ENCODE measurements at places on chromosomes 6 and 20.

DNA sequence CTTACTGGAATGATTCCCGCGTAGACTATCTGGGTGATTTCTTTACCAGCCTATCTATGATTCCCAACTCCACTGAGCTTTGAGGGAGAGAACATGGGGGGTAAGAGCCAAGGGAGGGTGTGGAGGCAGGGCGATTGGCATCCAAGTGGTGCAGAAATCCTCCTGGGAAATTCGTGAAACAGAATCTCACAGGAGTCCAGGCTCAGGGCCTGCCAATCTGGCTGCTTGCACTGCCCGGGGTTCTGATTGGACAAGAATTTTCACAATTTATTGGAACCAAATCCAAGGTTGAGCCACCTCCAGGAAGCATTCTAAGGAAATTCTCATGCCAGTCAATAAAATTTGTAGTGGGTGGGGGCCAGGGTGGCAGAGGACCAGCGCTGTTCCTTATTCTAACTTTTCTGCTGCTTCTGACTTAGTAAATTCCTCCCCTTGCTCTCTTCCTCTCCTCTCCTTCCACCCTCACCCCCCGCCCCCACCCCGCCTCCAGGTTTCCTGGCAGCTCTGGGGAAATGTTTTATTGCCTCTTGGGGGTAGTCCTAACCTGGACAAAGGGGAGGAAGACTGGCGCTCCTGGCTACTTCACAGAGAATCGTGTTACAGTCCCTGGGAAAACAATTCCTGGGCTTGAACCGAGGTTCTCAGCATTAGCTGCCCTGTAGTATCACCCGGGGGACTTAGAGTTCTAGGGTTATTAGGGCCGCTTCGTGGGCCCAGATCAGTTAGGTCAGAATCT lies 3.1 kb downstream of the BMP6 start:
- DNase-seq: no peak

DNA sequence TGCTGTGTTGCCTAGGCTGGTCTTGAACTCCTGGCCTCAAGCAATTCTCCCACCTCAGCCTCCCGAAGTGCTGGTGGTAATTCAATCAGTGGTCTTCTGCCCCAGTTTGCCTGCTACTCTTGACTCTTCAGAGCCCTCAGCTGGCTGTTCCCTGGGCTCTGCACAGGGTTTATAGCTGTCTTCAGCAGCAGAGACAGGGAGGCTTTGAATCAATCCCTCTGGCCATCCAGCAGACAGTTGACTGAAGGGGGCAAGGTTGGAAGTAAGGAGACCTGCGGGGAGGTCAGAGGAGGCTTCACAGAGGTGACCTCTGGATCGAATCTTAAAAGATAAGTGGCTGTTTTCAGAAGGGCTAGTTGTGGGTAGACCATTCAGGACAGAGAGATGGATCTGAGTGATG lies 26.0 kb upstream of the KIF3B start:
- DNase-seq: no peak

DNA sequence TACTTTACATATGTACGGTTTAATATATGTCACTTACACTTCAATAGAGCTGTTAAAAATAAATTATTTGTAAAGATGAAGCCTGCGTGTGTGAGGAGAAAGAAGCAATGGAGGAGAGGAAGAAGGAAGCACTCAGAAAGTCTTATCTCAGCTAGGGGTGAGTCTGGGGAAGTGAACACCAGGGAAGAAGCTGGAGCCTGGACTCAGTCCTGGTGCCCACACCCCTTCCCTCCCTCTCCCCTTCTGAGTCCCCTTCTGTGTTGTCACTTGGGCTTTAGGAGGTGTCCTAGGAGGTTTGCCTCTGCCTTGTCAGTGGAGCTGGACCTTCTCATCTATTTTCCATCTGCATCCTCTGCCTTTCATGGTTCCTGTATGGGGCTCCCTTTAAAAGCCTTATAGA lies 1.9 kb downstream of the SIRPB2 start:
- no peak for DNase-seq

- no peak for DNase-seq
These were observed 5.8 kb downstream of the BTN3A3 start for GRCh38 chr6:26445934-26446667.

DNA sequence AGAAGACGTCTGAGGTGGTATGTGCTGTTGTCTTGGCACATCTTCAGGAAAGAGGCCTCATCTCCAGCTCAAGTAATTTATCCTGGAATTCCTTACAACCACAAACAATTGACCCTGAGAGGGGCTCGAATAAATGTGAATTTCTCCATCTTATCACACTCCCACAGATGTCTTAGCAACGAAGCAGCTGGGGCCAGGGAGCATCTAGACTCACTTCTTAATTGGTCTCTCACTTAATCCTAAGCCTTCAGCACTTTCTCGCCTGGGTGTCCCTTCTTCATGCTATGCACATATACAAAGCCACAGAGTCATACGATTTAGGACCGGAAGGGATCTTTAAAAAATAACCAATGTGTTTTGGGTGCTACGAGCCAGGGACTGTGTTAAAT lies 27.1 kb downstream of the PCK1 start:
- DNase-seq: no peak

- DNase-seq: no peak
These were observed 139.6 kb downstream of the PHACTR3 start for GRCh38 chr20:59743767-59744485.

DNA sequence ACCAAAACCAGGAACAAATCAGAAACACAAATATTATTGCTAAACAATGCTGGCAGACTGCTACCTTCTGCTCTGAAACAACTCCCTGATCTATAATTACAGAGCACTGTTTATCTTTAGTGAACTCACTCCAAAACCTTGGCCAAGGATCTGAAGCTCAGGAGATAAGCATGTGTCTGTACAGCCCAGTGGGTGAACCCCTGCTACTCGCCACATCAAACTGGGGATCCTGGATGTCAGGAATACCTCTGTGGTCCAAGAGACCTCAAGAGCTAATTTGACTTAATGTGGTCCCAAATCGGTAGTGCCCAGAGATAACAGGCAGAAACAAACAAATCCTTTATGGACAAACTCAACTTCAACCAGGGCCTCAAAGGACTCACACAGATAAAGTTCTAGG lies 381.8 kb downstream of the KIF16B start:
- DNase-seq: no peak

DNA sequence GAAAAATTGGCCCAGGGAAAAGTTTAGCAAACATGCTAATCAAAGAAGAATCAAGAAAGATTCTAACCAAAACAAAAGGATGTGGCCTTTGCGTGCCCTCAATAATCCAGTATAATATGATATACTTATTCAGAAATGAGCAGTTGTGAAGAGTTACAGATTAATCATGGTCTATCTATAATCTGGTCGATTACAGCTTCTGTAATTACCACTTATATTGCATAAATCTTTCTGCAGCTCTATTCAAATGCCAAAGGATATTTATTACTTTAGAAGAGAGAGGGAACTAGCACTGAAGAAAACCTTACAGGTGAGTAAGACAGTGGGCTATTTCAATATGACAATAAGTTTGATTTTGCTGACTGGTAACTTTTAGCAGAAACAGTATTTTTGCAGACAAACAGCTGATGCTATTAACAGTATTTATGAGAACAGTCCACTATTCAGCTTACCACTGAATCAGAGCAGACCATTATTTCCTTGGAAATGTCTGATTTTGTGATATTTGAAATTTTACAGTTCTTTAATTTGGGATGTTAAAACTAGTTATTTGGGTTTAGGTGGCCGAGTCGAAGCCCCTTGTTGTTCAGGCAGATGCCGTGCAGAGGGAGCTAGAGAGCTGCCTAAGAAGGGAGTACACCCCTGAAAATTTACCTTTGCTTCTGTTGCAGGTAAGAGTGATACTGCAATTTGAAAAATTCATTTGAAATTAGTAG lies 92.2 kb downstream of the CEP57L1 start:
- DNase-seq: no peak

DNA sequence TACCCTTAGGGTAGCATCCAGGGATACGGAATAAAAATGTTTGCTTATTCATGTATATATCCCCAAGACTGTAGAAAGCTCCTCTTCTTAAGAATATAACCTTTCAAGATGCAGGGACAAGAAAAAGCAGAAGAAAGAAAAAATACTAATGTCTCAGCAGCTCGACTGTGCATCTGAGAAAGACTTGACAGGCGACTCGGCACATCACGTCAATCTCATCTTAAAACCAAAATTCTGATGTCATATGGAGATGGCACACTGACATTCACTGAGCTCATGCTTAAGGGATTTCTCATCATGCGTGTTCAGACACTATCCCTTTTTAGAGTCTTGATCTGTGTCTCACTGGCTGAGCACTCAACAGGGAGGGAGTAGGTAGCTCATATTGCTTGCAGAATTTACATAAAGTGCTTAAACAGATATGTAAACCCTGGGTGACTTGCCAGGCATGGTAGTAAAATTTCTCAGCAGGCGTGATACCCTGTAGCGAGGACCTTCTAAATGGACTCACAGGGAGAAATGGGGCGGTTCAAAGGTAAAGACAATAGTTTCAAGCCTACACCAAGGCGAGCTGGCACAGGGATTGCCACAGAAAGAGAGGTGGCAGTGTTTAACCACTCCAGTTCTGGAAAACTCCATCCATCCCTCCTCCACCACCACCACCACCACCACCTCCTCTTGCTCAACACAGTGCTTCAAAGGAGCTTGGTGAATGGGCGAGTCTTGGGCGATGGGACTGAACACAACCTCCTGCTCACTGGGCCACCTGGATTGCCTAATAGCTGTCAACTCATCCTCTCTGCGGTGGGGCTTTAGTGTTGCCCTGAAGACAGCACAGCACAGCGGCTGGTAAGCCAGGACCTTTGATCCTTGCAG lies 330.5 kb downstream of the TFAP2A start:
- DNase-seq: no peak

- DNase-seq: no peak
These were observed 41.5 kb downstream of the MYH7B start for GRCh38 chr20:34997131-34997561.

GRCh38 chr6:163152701-163153100 lies 261.8 kb upstream of the QKI start:
- DNase-seq: no peak

GRCh38 chr6:90274451-90275030 lies 22.1 kb downstream of the BACH2 start:
- no peak for DNase-seq

DNA sequence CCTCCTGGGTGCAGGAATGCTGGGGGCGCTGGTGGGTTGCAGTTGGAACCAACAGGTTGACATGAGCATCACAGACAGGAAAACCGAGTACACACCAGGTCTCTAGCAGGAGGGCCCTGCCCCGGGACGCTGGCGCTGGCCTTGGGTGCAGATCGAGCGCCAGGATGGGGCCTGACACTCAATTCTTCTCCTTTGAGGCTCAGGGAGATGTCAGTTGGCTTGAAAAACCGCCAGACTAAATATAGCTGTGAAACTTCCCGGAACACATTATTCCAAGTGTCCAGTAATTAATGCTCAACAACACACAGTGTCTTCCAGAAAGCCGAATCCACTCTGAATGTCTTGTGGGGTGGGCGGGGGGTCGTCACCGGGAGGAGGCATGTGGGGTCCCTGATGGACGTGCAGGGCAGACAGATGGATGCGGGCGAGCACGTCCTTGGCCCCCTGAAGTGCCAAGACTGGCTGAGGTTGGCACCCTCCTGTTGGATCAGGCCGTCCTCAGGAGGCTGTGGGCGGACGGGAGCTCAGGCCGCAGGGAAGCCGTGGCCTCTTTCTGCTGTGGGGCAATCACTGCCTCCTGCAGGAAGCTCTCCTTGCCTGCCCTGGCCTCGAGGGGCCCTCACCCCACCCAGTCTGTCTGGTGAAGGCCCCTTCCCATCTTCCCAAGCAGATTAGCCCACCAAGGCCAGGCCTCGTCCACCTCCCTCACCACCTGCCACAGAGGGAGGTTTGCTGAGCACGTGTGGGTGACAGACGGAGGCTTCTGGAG lies 19.4 kb upstream of the GATA5 start:
- DNase-seq: no peak

DNA sequence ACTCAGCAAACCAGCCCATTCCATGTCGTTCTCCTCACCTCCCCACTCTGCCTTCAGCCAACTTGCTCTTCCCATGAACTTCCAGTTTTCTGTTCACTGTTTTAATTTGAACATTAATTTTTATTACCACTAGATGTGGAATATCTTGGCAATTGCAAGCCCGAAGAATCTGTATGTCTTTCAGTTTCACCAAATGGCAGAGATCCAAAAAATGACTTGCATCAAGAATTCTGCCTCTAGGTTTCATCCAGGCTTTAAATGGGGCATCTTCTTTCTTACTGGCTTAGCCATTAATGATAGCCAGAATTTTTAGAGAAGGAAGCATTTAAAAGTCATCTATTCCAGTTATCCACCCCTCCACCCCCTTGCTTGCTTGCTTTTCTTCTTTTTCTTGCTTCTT lies 39.0 kb downstream of the CAP2 start:
- DNase-seq: no peak

GRCh38 chr20:1637226-1637625 lies 17.4 kb upstream of the SIRPB1 start:
- no peak for DNase-seq

DNA sequence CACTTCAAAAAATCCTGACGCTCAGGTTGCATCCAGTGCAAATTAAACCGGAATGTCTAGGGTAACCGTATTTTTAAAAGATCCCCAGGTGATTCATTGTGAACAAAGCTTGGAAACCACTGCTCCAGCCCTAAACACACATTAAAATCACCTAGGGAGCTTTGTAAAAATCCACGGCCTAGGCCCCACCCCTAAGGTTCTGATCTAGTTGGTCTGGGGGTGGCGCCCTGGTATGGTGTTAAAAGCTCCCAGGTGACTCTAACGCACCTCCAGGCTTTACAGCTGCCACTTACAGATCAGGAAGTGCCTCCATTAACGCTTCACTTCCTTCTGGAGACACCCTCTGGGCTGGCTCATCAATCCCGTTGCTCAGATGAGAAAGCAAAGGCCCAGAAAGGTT lies 92.2 kb downstream of the GRM4 start:
- DNase-seq: no peak

DNA sequence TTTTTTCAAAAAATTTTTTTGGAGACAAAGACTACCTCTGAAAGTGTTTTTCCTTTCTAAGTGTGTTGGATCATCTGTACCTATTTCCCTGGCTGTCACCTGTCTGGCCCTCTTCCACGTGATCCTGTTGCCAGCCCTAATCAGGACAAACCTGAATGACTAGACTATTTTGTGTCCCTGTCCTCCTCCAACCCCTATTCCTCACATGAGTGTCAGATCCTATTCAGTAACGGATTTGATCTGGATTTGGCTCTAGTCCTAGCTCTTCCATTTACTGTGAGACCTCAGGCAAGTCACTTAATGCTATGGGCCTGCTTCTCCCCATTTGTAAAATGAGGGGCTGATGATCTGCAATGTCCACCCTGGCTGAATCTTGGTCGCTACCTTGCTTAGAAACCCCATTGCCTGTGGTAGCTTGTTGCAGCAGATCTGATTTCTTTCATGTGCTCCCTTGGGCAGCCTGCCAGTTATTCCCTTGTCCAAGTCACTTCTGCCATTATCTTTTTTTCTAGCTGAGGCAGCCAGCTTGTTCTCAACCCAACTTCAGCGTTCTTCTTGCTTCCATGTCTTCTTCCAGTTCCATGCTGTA lies 4.8 kb downstream of the PHF20 start:
- DNase-seq: no peak

Data from HS-5 (cell line).